ENCODE measurements at places on chromosomes 1 and 21.

DNA sequence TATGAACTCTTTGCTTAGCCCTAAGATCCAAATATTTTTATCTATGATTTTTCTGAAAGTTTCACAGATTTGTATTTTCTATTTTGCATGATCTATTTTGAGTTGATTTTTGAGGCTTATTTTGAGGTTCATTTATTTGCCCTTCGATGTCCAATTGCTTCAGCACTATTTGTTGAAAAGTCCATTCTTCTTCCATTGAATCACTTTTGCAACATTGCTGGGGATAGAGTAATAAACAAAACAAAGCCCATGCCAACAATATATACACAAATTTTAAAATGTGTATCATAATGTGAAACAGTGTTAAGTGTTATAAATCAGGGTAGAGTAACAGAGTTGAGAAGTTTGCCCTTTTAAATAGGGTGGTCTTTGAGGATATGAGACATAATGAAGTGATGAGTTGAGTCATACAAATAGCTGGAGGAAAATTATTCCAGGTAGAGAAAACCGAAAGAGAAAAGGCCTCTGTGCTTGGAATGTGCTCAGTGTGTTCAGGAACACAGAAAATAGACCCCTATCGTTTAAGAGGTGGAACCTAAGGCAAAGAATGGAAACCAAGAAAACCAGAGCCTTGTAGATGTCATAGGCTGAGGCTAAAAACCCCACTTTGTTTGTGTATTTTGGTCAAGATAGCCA lies 172.7 kb upstream of the NR5A2 start:
- DNase-seq = no peak

DNA sequence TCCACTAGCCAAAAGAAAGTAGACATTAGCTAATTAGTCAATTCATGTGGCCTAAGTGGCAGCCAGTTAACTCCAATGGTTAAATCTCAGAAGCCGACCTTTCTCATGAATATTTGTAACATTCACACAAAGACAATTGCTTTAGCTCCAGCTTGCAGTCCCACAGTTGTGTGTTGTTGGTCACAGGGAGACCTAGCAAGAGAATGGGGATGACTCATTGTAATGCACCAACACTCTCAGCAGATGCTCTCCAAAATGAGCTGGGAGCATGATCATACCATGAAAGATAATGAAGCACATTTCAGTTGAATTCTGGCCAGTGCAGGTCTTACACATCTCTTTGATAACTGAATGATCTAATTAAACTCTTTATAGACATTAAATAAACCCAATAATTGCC lies 160.4 kb downstream of the HLX start:
- no peak for DNase-seq

- DNase-seq = no peak
These were observed 103.2 kb upstream of the KIF26B start for GRCh38 chr1:245051349-245052221.

DNA sequence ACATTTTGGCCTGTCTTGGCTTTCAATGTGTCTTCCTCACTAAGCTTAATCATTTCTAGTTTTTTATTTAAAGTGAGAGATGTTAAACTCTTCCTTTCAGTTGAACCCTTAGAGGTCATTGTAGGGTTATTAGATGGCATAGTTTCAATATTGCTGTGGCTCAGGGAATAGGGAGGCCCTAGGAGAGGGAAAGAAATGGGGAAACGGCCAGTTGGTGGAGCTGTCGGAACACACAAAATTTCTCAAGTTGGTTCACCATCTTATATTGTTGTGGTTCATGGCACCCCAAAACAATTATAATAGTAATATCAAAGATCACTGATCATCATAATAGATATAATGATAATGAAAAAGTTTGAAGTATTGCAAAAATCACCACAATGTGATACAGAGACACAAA lies 31.4 kb upstream of the KAZN start:
- DNase-seq = no peak

- no peak for DNase-seq
These were observed 872 bp upstream of the PINK1 start for GRCh38 chr1:20632386-20632785.

- no peak for DNase-seq
These were observed 63.6 kb downstream of the RUNX3 start for GRCh38 chr1:24866211-24867083.
